ENCODE measurements at places on chromosomes 11 and 22.
A peak's percentile ranks its signal among the peaks of the same experiment; 100 is the strongest.

DNA sequence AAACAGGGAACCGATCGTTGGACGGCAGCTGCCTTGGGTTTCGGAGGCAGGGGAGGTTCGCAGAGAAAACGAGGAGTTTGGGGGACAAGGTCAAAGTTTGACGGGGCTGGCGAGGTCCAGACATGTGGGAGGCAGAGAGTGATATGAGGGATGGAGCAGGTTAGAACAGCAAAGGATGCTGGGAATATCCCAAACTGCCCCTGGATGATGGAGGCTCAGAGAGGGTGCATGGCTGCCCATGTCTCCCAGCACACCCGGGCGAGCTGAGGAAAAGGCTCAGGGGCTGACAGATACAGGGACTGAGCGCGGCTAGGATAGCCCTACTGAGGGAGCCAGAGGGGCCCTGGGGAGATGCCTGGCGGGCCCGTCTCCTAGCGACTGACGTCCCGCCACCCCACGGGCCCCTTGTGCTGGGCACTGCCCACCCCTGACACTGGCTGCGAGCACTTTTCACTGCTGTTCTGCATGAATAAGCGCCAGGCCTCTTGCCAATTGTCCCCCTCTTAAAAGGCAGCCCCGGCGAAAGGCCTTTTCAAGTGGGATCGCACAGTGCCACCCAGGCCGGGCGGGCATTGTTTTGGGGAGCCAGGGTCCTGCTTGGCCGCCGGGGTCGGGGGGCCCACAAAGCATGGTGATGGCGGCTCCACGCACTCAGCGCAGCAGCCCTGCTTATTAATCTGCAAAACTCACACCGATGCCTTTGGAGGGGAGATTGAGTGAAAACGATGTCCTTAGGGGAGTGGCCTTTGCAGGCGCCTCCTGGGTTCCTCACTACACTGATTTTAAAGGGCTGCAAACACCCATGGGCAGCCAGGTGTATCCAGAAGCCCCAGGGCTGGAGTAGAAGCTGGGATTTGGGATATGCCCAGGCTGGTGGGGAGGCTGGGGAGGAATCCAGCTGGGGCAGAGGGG, 90.0 kb upstream of the LINC01488 start:
- DNase-seq: no peak

DNA sequence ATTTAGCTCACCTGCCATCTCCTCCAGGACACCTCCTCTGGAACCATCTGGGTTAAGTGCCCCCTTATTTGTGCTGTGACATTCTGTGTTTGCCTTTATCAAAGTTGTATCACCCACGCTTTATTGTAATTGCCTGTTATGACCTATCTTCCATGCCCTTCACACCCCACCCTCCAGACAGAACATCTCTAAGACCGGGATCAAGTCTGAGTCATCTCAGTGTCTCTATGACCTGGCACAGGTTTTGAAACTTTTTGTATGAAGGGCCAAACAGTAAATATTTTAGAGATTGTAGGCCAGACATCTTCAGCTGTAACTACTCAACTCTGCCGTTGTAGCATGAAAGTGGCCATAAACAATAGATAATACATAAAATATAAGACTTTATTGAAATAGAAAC, 161.8 kb downstream of the SPON1 start:
- no peak for DNase-seq

DNA sequence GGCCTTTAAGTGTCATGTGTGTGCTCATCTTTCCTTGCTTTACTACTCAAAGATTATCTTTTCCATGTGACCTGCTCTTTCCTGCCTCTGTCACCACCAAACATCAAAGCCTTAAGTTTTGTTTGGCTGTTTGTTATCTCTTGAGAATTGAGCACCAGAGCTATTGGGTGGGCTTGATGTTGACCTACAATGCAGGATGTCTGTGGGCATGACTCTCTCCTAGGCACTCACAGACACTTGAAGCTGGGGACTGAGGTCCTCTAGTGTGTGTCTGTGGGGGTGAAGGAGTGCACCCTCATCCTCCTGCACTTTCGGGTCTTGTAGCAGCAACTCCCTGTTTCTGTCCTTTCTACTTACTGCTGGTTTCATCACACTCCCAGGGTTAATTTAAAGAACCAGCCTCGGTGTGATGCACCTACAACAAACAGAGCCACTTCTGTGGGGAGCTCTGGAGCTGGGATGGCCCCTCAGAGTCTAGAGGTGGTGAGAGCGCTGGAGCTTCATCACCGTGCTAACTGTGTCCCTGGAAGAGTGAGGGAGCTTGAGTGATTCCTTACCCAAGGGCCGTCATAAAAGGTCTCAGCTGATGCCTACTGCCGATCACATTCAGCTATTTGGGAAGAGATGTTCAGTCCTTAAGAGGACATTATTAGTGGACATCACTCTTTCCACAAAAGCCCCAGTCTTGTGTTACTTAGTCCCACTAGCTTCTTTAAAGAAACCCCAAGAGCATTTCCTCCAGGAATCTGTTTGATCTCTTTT, 56.3 kb downstream of the LRRC74B start:
- DNase-seq: no peak

DNA sequence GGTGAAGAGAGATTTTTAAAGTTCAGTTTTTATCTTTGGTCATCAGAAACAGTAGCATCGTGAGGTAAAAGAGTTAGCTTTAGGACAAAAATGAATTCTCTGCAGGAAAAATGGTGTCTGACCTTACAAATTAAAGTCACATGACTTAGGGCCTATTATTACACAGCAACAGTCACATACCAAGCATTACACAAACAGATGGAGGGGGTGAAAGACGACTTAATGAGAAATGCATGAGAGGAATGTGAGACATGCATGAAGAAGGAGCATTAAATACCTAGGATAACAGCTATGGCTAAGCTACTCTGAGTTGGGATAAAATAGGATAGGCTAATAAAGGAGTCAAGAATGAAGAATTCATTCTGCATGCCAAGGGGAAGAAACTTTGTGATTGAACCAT, 77.5 kb downstream of the BLID start:
- peak; percentile 83 for DNase-seq

DNA sequence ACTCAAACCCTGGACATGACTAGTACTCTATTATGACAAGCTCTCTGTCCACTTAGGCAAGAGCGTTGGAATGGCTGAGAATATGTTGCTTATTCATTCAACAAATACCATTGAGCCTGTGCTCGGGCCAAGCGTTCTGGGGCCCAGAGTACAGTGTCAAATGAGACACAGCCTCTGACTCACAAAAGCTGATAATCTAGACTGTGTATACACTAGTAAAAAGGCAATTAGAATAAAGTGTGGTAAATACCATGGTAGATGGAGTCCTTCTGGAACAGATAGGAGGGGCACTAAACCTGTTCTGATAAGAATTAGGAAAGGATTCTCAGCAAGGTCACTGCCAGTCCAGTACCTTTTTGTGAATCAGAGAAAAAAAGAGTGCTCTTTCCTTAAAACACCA, 24.7 kb downstream of the KCNE3 start:
- DNase-seq: no peak

- no peak for DNase-seq
Measured at GRCh38 chr22:48185071-48186055, 1422.9 kb downstream of the TBC1D22A start.

DNA sequence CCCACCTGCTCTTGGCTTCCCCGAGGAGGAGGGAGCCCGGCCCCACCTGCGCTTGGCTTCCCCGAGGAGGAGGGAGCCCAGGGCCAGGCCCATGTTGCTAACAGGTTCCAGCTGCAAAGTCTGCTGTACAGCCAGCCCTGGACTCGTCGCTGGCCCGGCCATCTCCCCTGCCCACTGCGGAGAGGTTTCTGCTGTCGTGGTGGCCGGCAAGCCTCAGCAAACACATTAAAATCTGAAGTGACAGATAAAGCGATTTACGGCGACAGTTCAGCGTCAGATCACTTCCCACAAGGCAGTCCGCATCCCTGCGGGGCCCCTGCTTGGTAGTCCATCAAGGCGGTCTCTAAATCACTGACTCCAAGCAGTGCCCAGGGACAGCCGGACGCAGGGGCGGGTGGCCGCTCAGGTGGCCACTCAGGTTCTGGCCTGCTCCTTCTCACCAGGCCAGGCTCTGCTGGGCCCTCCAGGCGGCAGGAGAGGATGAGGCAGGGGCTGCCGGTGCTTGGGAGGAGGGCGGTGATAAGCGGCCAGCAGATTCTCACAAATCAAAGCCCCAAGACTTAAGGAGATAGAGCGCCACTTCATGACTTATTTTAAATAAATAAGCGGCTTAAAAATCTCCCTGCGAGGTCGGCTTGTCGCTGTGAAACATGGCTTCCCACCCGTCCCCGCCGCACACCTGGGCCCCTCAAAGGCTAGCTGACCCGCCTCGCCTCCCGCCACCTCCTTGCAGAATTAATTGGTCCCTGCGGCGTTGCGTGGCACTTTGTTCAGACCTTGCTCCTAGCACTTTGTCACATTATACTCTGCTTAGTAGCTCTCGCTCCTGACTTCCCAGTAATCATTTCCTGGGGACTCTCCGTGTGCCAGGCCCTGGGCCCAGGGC, 21.1 kb downstream of the MACROD1 start:
- DNase-seq: no peak

- DNase-seq: no peak
Measured at GRCh38 chr11:70912226-70912840, 340.0 kb downstream of the SHANK2 start.

GRCh38 chr22:23769321-23769965, 1.7 kb upstream of the CHCHD10 start:
- no peak for DNase-seq

- DNase-seq: no peak
Measured at GRCh38 chr11:95327273-95327948, 96.4 kb upstream of the SESN3 start.

- no peak for DNase-seq
Measured at GRCh38 chr22:50705851-50706351, 32.1 kb upstream of the ACR start.

GRCh38 chr22:36197514-36198146, 4.0 kb downstream of the APOL4 start:
- DNase-seq: no peak

DNA sequence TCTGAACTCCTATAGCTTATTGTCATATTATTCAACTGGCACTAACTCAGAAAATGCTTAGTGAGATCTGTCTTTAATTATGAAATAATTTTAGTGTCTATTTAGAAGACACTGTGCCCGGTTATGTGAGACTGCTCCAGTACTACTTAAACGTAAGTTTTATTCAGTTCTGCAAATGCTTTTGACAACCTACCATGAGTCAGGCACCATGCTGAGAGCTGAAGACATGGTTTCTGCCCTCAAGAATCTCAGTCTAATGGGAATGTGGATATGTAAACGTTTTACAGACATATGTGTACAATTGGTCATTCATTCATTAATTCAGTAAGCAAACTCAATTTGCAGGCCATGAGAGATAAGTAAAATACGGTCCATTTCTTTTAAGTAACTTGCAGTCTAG, 40.0 kb downstream of the DCUN1D5 start:
- DNase-seq: no peak

DNA sequence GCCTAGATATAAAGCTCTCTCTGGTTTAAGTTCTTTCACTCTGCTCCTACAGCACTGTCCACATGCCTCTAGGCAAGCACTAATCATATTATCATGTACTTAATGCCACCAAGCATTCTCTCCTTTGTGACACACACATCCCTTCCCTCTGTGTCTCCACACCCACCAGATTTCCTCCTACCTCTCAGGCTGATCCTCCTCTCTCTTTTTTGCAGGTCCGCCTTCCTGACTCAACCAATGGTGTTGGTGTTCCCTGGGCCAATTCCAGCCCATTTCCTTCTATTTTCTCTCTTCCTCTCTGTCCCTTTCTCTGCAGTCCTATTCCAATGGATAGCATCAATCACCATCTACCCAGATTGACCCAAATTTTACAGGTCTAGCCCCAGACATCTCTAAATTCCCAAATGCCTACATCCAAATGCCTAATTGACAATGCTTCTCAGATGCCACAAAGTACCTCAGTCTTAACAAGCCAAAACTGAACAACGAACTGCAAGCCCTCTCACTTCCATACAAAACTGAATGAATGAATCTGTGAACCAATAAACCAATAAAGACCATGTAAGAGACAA, 504 bp upstream of the ZNF215 start:
- DNase-seq: peak; percentile 5

- DNase-seq: no peak
Measured at GRCh38 chr11:45853332-45854219, 6.3 kb downstream of the CRY2 start.

- DNase-seq: no peak
Measured at GRCh38 chr11:70512716-70513115, 114.4 kb downstream of the CTTN start.

DNA sequence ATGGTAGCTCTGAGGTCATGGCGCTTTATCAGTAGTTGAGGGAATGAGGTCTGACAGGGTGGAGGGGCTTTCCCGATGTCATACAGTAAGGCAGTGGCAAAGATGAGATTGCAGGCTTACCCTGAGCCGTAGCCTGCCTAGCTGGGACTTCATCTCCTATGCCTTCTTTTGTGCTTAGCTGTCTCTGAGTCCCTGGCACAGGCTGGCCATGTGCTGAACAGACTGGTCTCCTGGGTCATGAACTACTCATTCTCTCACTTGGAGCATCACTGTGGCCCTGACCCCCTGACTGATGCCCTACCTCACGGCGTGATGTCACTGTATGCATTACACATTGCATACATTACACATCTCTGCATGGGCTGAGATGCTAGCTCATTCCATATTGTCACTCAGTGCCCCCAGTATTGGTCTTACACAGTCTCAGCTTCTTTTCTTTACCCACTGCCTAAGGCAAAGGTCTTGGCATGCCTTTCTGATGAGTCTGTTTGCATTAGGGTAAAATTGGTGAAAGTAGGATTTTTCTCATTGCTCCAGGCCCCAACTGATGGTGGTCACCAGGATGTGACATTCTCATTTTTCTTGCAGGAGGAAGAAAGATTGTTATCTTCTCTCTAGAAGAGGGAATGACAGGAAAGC, 389.4 kb upstream of the CADM1 start:
- DNase-seq: no peak

DNA sequence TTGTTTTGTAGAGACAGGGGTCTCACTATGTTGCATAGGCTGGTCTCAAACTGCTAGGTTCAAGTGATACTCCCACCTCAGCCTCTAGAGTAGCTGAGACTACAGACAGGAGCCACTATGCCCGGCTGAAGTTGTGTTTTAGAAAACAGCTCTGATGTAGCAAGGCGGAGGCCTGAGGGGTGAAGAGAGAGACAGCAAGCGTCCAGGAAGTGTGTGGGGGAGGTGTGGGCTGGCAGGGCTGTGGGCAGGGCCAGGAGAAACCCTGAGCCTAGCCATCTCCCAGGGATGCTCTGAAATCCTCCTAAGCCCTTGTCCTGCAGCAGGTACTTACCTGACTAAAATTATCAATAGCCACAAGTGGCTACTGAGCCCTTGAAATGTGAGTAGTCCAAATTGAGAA, 16.1 kb upstream of the RPS3 start:
- no peak for DNase-seq

GRCh38 chr11:122241566-122241965, 125.6 kb upstream of the BLID start:
- DNase-seq: no peak

GRCh38 chr22:50167689-50168489, 2.6 kb upstream of the PANX2 start:
- no peak for DNase-seq

GRCh38 chr11:66693356-66694055, 15.8 kb upstream of the RBM4B start:
- DNase-seq: no peak

GRCh38 chr11:63991558-63991957, 5.3 kb downstream of the OTUB1 start:
- DNase-seq: no peak
